Activated T-helper 1 cell treated with anti-CD3 and anti-CD28 coated beads, Interleukin-12 subunit alpha, Interleukin-12 subunit beta, Interleukin-2, Interleukin-4 antibody, amounts not matched to agents 30 ng/mL and 10 ng/mL and 1 ng/mL, durations not matched to agents 14 hours and 24 hours and 36 hours (primary cell): ENCODE measurements at places on chromosomes 13 and 19.
A peak's percentile ranks its signal among the peaks of the same experiment; 100 is the strongest.

- no peak for DNase-seq
- H3K36me3 ChIP-seq = peaks cover 8% of the 10 kb centered on the region
- H3K27ac ChIP-seq = no peak overlapping the region
- H3K4me1 ChIP-seq = peaks cover 86% of the 10 kb centered on the region
- no peak overlapping the region for H3K4me3 ChIP-seq
These were observed 14.6 kb downstream of the MYCBP2 start for GRCh38 chr13:77312311-77312710.

DNA sequence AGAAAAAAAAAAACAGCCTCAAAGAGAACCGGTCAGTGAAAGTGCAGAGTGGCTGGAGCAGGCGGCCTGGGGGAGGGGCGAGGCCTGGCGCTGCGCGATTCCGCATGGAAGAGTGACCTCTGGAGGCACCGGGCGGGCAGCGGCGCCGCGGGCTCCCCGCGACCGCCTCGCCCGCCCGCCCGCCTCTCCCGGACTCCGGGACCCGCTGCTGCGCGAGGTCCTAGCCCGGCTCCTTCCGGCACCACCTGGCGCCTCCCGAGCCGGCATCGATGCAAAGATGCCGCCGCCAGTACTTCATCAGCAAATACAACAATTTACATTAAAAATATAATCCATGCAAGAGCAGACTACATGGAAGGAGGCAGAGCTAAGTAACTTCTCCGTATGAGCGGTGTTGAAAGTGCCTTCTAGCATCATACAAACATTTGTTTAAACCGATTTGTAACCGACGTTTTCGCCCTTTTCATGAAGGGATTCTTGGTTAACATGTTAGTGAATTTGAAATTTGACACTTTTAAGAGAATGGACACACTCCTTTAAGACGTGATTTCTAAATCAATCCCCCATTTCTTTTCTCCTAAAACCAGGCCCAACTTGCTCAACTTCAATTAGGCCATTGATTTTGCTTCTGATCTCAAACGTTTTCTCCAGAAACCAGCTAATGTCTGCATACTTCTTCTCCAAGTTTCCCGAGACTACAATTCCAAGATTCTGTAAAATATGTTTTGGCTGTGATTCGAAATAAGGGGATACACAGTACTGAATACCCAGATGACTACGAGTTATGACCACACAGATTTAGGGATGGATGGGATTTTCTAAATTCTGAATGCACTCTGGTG is 2.1 kb downstream of the EFNB2 start:
- H3K27me3 ChIP-seq = peaks cover 52% of the 10 kb centered on the region
- H3K36me3 ChIP-seq = peaks cover 2% of the 10 kb centered on the region
- H3K4me1 ChIP-seq = peaks cover 18% of the 10 kb centered on the region
- peak overlapping the region; percentile 40 for H3K4me3 ChIP-seq

GRCh38 chr13:94704377-94705080 is 7.8 kb downstream of the SOX21 start:
- peaks cover 7% of the 10 kb centered on the region for H3K36me3 ChIP-seq
- peaks cover 4% of the 10 kb centered on the region for H3K4me1 ChIP-seq
- H3K27me3 ChIP-seq = peaks cover 94% of the 10 kb centered on the region
- no peak for DNase-seq

DNA sequence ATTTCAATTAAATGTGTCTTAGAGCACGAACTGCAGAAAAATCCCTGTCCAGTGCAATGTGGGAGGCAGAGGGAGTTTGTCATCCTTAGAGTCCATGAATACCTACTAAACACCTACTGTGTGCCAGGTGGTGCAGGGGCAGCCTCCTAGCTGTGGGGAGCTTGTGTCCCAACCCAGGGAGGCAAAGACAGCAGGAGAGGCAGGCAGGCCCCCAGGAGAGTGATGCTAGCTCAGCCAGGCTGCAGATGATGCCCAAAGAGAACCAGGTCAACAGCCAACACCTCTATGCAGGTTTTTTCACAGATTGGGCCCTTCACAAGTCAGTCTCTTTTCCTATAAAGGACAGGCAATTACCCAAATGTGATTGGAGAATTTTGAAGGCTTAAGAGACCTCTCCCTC is 108.2 kb upstream of the UQCRFS1 start:
- no peaks in the 10 kb centered on the region for H3K36me3 ChIP-seq
- H3K4me1 ChIP-seq = no peaks in the 10 kb centered on the region
- no peak overlapping the region for H3K4me3 ChIP-seq
- no peak overlapping the region for H3K27ac ChIP-seq
- DNase-seq = no peak

DNA sequence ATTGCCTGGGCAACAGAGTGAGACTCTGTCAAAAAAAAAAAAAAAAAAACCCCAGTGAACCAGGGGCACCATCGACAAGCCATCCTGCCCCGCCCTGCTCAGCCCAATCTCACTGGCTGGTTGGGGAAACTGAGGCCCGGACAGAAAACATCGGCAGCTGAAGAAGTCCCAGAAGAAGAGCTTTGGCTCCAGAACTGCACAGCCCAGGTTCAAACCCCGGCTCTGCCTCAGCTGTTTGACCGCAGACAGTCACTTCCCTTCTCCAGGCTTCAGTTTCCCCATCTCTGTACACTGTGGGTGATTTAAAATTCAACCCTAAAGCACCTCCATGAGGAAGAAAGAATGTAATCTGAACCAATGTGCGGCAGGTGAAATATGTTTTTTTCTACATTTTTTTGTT is 9.4 kb upstream of the SEMA6B start:
- H3K4me3 ChIP-seq = no peak overlapping the region
- H3K27me3 ChIP-seq = peaks cover 5% of the 10 kb centered on the region
- H3K4me1 ChIP-seq = no peaks in the 10 kb centered on the region
- no peak for DNase-seq
- no peaks in the 10 kb centered on the region for H3K36me3 ChIP-seq

DNA sequence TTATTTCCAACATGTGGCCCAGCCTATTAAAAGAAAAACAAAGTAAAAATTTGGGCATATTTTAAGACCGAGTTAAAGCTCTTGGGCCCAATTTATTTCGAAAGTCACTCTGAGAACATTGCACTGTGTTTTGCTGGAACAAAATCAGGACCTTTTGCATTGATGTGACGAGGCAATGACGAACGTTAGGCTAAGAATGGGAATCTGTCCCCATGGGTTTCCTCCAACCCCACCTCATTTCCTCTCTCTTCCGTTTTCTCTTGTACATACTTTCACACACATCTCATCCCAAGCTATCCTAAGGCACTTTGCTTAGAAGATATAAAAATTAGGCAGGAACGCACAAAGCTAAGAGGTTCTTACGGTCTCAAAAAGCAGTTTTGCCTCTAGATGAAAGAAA is 22.1 kb downstream of the EDNRB start:
- H3K27ac ChIP-seq = no peak overlapping the region
- DNase-seq = no peak
- no peak overlapping the region for H3K4me3 ChIP-seq
- no peaks in the 10 kb centered on the region for H3K27me3 ChIP-seq
- no peaks in the 10 kb centered on the region for H3K36me3 ChIP-seq
- no peaks in the 10 kb centered on the region for H3K4me1 ChIP-seq

DNA sequence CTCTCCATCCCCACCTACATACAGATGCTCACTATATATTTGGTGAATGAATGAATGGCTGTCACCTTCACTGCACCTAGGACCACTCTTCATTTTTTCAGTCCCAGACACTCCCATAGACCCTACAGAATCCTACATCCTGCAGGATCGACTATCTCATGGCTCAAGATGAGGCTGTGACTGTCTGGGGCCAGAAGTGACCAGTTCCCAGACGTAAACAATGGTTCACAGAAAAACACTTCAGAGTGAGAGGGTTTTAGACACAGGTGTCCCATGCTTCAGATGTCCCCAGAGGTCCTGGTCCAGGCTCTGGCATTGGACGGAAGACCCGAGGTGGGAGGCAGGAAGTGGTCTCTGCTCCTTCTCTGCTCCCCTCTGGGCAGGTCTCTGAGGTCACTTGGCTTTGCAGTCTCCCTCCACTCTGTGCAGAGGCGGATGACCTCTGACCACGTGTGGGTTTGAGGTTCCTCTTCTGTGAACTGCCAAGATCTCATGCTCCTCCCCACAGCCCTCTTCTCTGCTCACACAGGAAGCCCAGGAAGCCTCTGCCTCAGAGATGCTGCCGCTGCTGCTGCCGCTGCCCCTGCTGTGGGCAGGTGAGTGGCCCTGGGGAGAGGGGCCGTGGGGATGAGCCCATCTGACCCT is 24.9 kb downstream of the SIGLEC7 start:
- H3K27ac ChIP-seq = no peak overlapping the region
- peaks cover 20% of the 10 kb centered on the region for H3K27me3 ChIP-seq
- peak; percentile 28 for DNase-seq
- no peaks in the 10 kb centered on the region for H3K36me3 ChIP-seq

DNA sequence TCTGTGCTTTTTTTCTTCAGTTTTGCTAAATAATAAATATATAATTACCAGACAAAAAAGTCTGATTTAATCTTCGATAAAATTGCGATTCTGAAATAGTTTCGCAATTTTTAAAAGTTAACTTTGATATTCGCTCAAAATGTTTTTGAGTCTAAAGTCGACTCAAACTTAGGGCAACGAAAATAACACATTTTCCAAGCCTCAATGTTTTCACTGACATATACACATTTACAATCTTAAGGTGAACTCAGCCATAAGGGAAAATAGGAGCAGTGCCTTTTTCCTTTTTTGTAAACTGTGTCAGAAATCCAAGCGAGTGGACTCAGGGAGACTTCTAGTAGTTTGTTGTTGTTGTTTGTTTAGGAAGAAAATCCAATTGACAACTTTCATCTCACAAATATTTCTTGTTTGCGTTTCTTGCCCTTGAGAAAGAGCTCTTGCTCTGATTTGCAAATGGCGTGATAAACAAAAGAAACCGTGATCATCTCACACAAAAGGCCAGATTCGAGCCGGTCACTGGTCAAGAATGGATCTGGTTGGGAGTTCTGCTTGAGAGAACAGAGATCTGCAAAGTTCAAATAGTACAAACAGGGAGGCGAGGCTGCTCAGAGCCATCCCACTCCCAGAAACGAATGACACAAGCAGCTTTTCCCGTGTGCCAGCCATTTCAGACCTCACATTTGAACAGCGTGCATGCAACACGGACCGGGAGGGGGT is 2.1 kb downstream of the SOX21 start:
- H3K4me3 ChIP-seq = peak overlapping the region; percentile 73
- H3K27me3 ChIP-seq = peaks cover 73% of the 10 kb centered on the region
- H3K36me3 ChIP-seq = peaks cover 4% of the 10 kb centered on the region
- peak overlapping the region; percentile 73 for H3K27ac ChIP-seq
- DNase-seq = no peak

DNA sequence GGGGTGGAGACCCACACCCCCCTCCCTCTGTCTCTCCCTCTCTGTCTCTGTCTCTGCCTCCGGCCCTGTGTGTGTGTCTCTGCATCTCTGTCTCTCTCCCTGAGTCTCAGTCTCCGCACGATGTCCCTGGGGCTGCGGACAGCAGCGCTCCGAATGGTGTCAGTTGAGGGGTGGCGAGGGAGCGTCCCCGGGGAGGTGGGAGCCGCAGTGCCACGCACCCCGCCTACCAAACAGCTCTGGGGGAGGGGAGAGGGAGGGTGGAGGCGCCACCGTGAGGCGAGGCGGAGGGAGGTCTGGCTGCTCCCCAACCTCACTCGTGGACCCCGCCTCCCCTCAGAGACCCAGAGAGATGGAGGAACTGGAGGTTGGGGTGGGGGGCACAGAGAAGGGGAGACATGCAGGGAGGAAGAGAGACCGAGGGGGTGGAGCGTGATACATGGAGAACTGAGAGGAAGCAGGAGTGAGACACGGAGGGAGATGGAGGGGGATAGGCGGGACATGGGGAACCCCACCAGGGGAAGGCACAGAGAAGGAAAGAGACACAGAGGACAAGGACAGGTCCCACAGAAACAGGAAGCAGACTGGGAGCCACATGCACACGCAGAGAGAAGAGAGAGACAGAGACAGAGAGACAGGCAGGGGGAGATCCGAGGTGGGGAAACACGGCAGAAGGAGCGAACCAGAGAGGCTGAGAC is 7.2 kb downstream of the ERFL start:
- H3K27me3 ChIP-seq = peaks cover 5% of the 10 kb centered on the region
- peaks cover 10% of the 10 kb centered on the region for H3K36me3 ChIP-seq
- no peak overlapping the region for H3K27ac ChIP-seq
- DNase-seq = no peak
- no peak overlapping the region for H3K4me3 ChIP-seq

GRCh38 chr13:84812789-84813188 is 930.5 kb upstream of the SLITRK1 start:
- no peak for DNase-seq
- H3K27me3 ChIP-seq = no peaks in the 10 kb centered on the region
- no peak overlapping the region for H3K4me3 ChIP-seq
- no peaks in the 10 kb centered on the region for H3K36me3 ChIP-seq
- no peaks in the 10 kb centered on the region for H3K4me1 ChIP-seq

DNA sequence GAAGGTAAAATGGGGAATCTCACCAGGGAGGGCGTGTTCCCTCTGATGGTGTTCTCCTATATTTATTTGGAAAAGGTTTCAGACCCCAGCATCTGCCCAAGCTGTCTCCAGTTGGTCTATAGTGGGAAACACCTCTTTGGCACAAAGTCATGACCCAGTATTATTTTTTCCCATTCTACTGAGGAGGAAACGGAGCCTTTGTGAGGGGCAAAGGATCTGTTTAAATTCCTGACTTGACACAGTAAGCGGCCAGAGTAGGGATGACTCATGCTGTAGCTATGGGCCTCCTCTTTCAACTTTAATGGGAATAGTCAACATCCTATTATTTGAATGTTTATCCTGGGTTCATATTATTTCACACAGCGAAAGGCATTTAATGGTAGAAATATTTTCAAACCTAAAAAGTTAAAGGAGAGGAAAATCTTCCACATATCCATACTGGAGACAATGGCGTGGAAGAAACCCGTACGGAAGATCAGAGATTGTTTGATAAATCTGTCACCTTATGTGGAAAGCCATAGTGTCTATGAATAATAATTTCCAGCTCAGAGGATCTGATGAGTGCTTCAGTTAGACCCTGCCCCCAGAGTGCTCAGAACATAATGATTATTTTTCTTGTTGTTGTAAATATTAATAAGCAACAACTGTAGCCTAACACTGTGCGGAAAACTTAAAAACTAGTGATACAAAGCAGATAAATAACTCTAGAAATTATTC is 126.0 kb downstream of the FOXO1 start:
- H3K4me1 ChIP-seq = peaks cover 7% of the 10 kb centered on the region
- H3K4me3 ChIP-seq = no peak overlapping the region

GRCh38 chr13:64446372-64446771 is 2783.8 kb downstream of the PCDH9 start:
- H3K27me3 ChIP-seq = no peaks in the 10 kb centered on the region
- H3K4me1 ChIP-seq = no peaks in the 10 kb centered on the region
- no peaks in the 10 kb centered on the region for H3K36me3 ChIP-seq
- no peak for DNase-seq

DNA sequence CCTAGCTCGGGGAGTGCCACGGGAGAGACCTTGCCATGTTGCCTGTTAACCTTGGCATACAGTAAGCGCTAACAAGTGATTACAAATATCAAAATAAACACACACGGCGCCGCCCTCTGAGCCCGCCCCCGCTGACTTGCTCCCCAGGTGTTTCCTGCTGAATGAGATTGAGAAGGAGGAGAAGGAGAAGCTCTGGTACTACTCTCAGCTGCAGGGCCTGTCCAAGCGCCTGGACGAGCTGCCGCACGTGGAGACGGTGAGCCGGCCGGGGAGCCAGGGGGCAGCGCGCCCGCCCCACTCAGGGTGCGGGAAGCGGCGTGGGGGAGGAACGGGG is 5.0 kb downstream of the APC2 start:
- no peaks in the 10 kb centered on the region for H3K36me3 ChIP-seq
- H3K4me3 ChIP-seq = no peak overlapping the region
- no peak overlapping the region for H3K27ac ChIP-seq
- peaks cover 47% of the 10 kb centered on the region for H3K27me3 ChIP-seq
- no peak for DNase-seq

GRCh38 chr13:44470638-44471562 is 97.3 kb downstream of the SERP2 start:
- no peaks in the 10 kb centered on the region for H3K4me1 ChIP-seq
- DNase-seq = no peak
- H3K4me3 ChIP-seq = no peak overlapping the region
- H3K27me3 ChIP-seq = peaks cover 8% of the 10 kb centered on the region
